ENCODE measurements at places on chromosomes 6 and 20. TPM values are rescaled to one million over a fixed set of nuclear protein-coding genes. Genes with fewer than 3 reads are reported as not detected.

The LPA gene
- total RNA-seq, result not detected

The EEF1A2 gene
- total RNA-seq, result 1.3 TPM

The SDC4 gene
- total RNA-seq, result 265 TPM

The RAET1L gene
- total RNA-seq, result not detected

The PAK5 gene
- not detected for total RNA-seq

The NDRG3 gene
- 34.2 TPM for total RNA-seq

The DYNLT1 gene
- 235 TPM for total RNA-seq

The CRISP3 gene
- not detected for total RNA-seq

The GINS1 gene
- total RNA-seq, result 6.6 TPM

The HTR1E gene
- total RNA-seq, result not detected

All from IMR-90 (cell line).